Hematopoietic multipotent progenitor cell treated with erythropoietin and hydrocortisone succinate and interleukin-3 and kit ligand, for 15 days (in vitro differentiated cells): ENCODE measurements at places on chromosomes 2 and 18.

DNA sequence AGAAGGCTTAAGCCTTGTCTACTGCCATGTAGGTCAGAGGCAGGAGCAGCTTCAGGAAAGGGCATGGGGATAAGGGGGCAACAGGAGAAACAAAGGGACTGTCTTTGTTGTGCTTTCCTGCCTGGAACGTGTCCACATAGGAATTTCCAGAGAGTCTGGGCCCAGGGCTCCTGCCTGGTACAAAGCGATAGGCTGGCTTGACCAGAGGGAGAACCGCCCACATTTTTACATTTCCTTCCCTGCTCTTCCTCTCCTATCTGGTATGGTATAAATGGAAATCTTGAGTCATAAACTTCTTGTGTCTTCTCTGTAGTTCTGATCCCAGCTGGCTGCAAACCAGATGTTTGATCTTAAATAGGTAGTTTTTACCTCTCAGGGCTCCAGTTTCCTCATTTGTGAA lies 414.8 kb downstream of the HRH4 start:
- DNase-seq = no peak

DNA sequence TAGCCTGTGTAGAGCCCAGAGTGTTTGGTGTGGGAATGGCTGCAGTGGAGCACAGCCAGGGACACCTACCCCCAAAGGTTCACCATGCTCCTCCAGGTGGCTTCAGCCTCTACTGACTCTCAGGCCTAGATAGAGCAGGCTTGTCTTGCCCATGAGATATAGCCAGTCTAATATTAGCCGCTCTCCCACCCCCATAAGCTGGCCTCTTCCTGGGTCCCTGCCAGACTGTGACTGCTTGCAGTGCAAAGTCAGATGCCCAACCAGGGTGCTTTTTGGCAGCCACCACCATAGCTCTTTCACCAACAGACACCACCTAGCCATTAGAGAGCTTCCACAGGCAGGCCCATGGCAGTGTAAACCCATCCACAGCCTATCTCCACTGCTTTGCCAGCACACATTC lies 405.3 kb downstream of the MBD2 start:
- DNase-seq = no peak

- no peak for DNase-seq
These were observed 51.3 kb upstream of the NABP1 start for GRCh38 chr2:191626497-191627151.

GRCh38 chr2:132632000-132632649 lies 37.9 kb downstream of the LYPD1 start:
- no peak for DNase-seq

GRCh38 chr2:52532956-52533355 lies 1234.6 kb upstream of the CHAC2 start:
- no peak for DNase-seq

GRCh38 chr2:218798767-218799504 lies 17.0 kb downstream of the CYP27A1 start:
- no peak for DNase-seq

DNA sequence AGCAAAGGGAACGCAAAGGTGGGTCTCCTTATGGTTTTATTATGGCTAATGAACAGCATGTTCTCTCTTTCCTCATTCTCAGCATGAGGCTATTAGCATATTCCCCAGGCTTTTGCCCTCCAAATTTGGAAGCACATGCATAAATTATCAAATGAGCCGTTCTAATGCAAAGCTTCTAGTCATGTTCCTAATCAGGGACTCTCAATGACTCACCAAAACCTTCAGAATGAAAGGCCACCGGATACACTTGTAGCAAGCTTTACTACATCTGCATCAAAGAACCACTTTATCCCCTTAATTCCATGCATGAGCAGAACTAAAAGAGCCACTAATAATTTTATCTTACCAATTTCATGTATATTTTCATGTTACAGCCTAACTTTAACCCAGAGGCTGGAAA lies 310.5 kb downstream of the LRATD1 start:
- DNase-seq = no peak

DNA sequence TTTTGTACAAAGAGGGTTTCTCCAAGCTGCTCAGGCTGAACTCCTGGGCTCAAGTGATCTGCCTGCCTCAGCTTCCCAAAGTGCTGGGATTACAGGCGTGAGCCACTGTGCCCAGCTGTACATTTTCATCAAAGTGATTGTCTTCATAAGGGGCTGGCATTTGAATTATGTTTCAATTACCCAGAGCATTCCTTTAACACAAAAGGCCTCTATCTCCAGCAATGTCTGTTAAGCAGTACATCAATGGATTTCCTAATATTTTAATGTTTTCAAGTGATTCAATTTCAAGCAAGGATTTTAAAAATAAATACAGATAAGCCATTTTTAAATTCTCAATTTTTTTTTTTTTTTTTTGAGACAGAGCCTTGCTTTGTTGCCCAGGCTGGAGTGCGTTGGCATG lies 50.9 kb upstream of the AP1S3 start:
- DNase-seq = no peak

- no peak for DNase-seq
These were observed 60.6 kb upstream of the DARS1 start for GRCh38 chr2:136045835-136046570.

GRCh38 chr2:85787282-85787980 lies 33.6 kb downstream of the ATOH8 start:
- DNase-seq = no peak

- DNase-seq = no peak
These were observed 176.6 kb downstream of the METTL4 start for GRCh38 chr18:2394684-2395083.

GRCh38 chr2:16404551-16405300 lies 260.9 kb downstream of the CYRIA start:
- DNase-seq = no peak

DNA sequence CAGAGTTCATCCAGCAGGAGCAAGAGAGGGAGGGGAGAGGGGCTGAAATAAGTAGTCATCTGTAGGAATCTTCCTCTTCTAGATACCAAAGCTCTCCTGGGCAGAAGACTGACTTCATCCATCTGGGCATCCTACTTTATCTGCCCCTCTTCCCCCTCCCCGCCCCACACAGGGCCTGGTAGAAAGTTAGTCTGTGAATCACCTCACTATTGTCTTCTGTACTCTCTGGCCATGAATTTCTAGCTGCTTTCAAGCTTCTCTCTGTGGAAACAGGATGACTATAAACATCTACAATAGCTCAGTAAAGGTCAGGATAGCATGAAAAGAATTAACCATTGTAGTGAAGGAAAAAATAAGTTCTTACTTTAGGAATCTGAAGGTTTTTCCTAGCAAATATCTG lies 47.7 kb upstream of the RNU4ATAC start:
- DNase-seq = no peak

GRCh38 chr2:207482630-207483029 lies 47.1 kb upstream of the CREB1 start:
- no peak for DNase-seq
